Activated CD4-positive, alpha-beta T cell treated with anti-CD3 and anti-CD28 coated beads, Interleukin-2, amount 10 ng/mL, durations not matched to agents 24 days and 14 days (primary cell): ENCODE measurements at places on chromosomes 1 and 21. TPM values are rescaled to one million over a fixed set of nuclear protein-coding genes. Genes with fewer than 3 reads are reported as not detected.

The CYP4A11 gene
- total RNA-seq: not detected in 2 replicates

The TCP10L gene
- 0.58 and 1.1 TPM in 2 replicates for total RNA-seq

DNA sequence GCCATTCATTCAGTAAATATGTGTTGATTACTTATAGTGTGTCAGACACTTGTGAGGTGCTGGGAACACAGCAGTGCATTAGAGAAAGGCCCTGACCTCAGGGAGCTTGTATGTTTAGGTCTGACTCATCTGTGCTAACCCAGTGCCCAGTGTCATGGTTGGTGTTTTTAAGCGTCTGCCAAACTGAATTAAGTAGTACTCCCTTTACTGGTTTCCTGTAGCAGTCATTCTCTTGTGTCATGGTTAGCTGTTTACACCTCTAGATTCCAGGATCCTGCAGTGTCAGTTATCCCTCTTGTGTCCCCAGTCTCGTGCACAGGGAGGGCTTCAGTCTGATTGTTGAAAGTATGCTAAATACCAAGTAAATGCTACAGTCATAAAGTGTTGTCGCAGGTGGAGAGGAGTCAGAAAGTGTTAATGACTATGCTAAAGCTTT lies 14.2 kb downstream of the UCK2 start:
- H3K4me3 ChIP-seq: no peak overlapping the region
- no peak for DNase-seq
- H3K4me1 ChIP-seq: peaks cover 57% of the 10 kb centered on the region
- H3K27ac ChIP-seq: no peak overlapping the region

GRCh38 chr1:168640182-168640581 lies 63.8 kb downstream of the XCL1 start:
- DNase-seq: no peak
- no peaks in the 10 kb centered on the region for H3K36me3 ChIP-seq
- H3K27me3 ChIP-seq: peaks cover 27% of the 10 kb centered on the region
- H3K27ac ChIP-seq: no peak overlapping the region
- H3K4me3 ChIP-seq: no peak overlapping the region
- H3K4me1 ChIP-seq: no peaks in the 10 kb centered on the region

DNA sequence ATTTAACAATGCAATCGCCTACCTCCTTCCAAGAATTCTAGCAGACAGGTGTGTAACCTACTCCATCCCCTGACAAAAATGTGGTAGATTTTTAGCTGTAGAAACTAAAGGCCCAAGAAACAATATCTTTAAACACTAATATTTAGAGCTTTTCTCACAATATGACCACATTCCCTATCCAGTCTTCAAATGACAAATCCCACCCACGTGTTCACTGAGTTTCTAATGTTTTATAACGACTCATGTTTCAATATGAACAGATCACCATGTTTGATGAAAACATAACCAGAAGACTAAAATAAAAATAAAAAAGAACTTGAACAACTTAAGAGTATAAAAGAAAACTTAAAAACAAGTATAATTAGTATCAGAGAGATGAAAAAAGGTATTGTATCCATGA lies 24.6 kb downstream of the RSBN1 start:
- peaks cover 48% of the 10 kb centered on the region for H3K36me3 ChIP-seq
- no peaks in the 10 kb centered on the region for H3K27me3 ChIP-seq
- H3K4me3 ChIP-seq: no peak overlapping the region
- H3K4me1 ChIP-seq: peaks cover 63% of the 10 kb centered on the region

GRCh38 chr21:31220575-31220974 lies 123.5 kb downstream of the TIAM1 start:
- DNase-seq: no peak
- peaks cover 68% of the 10 kb centered on the region for H3K36me3 ChIP-seq
- no peak overlapping the region for H3K27ac ChIP-seq
- no peak overlapping the region for H3K4me3 ChIP-seq

- H3K36me3 ChIP-seq: peaks cover 2% of the 10 kb centered on the region
- peaks cover 18% of the 10 kb centered on the region for H3K4me1 ChIP-seq
- no peaks in the 10 kb centered on the region for H3K27me3 ChIP-seq
These were observed 128.2 kb downstream of the GALNT2 start for GRCh38 chr1:230195199-230195598.

DNA sequence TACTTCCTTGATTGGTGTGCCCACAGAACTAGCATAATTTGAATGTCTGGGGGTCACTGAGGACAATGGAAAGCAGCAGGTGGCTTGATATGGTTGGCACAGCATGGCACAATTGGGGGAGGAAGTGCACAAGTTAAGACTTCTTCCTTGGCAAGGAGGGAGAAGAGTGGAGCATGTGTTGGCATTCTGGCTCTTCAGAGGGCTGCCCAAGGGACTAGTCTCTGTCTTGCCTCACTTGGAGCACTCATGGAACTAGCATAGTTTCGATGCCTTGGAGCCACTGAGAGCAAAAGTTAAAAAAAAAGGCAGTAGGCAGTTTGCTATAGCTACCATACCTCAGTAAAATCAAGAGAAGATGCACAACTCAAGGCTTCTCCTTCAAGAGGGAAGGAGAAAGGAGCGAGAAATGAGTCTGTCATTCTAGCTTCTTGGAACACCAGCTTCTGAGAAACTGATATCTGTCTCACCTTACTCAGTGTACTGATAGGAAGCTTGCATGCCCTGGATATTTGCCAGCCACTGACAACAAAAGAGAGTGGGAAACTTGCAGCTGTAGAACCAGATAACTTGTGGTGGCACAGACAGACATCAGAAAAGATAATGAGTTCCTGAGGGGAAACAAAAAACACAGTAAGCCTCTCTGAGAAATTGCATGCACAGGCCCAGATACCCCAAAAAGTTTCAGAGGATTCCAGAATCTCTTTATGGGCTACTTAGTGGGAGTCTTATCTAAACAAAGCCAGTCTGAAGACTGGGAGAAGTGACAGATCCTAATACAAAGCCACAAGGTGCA lies 207.5 kb upstream of the SAMSN1 start:
- H3K27ac ChIP-seq: no peak overlapping the region
- no peak overlapping the region for H3K4me3 ChIP-seq
- peaks cover 15% of the 10 kb centered on the region for H3K27me3 ChIP-seq
- no peak for DNase-seq
- peaks cover 2% of the 10 kb centered on the region for H3K36me3 ChIP-seq

DNA sequence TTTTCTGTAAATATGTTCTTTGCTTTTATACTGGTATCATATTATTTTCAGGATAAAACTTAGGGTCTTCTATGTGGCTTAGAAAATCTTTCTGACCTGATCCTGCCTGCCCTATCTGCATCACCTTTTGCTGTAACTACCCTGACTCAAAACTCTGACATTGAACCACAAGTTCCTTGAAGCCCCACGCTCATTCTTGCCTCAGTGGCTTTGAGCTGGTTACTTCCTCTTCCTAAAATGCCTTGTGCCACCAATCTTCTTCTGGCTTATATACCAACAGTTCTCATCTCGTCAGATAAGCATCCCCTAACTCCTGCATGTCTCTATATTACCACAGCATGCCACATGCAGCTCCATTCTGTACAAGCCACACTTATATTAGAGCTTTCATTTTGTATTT lies 84.5 kb upstream of the LRRC7 start:
- no peak overlapping the region for H3K27ac ChIP-seq
- H3K4me3 ChIP-seq: no peak overlapping the region
- H3K36me3 ChIP-seq: no peaks in the 10 kb centered on the region
- DNase-seq: no peak

DNA sequence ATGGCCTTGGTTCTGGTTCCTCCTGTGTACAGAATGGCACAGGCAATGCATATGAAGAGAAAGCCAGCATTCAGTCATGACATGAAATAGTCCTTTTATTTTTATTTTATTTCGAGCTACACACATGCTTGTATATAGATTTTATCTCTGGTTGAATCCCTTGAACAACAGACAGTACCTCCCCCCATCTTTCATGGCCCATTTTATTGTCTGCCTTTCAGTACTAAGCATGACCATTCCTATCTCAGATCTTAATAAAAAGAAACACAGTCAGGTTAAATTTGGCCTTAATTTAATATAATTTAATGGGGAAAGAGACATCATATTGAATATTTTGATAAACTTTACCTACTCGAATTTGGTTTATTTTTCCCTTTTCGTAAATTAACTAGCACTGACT lies 76.4 kb upstream of the VANGL1 start:
- H3K36me3 ChIP-seq: no peaks in the 10 kb centered on the region
- H3K27ac ChIP-seq: no peak overlapping the region
- H3K27me3 ChIP-seq: peaks cover 16% of the 10 kb centered on the region
- DNase-seq: no peak
- no peaks in the 10 kb centered on the region for H3K4me1 ChIP-seq

GRCh38 chr1:95115708-95116137 lies 1.4 kb upstream of the TLCD4 start:
- peaks cover 7% of the 10 kb centered on the region for H3K4me1 ChIP-seq
- no peak overlapping the region for H3K27ac ChIP-seq
- DNase-seq: no peak

GRCh38 chr1:208595745-208596144 lies 351.6 kb upstream of the PLXNA2 start:
- no peak for DNase-seq
- no peaks in the 10 kb centered on the region for H3K4me1 ChIP-seq
- no peaks in the 10 kb centered on the region for H3K36me3 ChIP-seq
- H3K4me3 ChIP-seq: no peak overlapping the region
- peaks cover 7% of the 10 kb centered on the region for H3K27me3 ChIP-seq

GRCh38 chr1:215970406-215970805 lies 403.3 kb downstream of the KCTD3 start:
- no peaks in the 10 kb centered on the region for H3K36me3 ChIP-seq
- H3K4me1 ChIP-seq: no peaks in the 10 kb centered on the region

DNA sequence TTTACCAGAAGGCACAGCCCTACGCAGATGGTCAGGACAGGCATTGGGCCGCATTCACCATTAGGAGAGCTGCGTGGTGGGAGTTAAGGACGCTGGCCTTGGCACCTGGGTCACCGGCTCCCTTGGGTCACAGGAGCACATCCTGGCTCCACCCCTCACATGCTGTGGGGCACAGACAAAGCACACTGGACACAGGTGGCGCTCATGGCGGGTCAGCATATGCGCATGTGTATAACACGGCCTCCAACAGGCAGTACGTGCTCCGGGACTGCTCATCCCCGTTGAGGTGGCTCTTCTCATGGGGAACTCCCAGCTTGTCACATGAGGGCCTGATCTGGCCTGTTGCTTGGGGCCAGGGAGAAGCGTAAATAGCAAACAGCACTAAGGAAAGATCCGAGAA lies 25.0 kb downstream of the PGBD5 start:
- H3K4me1 ChIP-seq: no peaks in the 10 kb centered on the region
- DNase-seq: no peak
- H3K27ac ChIP-seq: no peak overlapping the region
- H3K27me3 ChIP-seq: no peaks in the 10 kb centered on the region
- H3K4me3 ChIP-seq: no peak overlapping the region

GRCh38 chr1:41412748-41413147 lies 51.5 kb downstream of the FOXO6 start:
- H3K27me3 ChIP-seq: peaks cover 12% of the 10 kb centered on the region
- H3K4me3 ChIP-seq: no peak overlapping the region
- peaks cover 2% of the 10 kb centered on the region for H3K4me1 ChIP-seq
- H3K36me3 ChIP-seq: no peaks in the 10 kb centered on the region
- H3K27ac ChIP-seq: no peak overlapping the region

- no peaks in the 10 kb centered on the region for H3K36me3 ChIP-seq
- no peak overlapping the region for H3K27ac ChIP-seq
- H3K4me1 ChIP-seq: no peaks in the 10 kb centered on the region
- peaks cover 20% of the 10 kb centered on the region for H3K27me3 ChIP-seq
These were observed 92.4 kb upstream of the PGBD5 start for GRCh38 chr1:230518511-230518910.

DNA sequence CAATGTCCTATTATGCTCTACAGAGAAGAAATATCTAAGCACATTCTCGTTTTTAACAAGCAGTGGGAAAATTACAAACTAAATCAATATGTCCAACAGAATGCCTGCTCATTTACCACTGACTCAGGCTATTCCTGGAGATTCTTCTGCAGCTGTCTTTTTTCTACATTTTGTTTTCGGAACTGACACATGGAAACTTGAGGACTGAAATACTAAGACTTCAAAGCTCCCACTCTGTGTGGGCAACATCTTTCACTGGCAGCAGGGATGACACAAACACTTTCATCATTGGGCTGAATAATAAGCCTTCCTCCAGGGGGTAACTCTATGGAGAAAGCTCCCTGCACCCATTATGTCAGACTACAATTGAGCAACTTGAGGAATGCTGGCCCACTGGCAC lies 175.5 kb upstream of the NCAM2 start:
- H3K4me1 ChIP-seq: no peaks in the 10 kb centered on the region
- no peaks in the 10 kb centered on the region for H3K27me3 ChIP-seq
- no peaks in the 10 kb centered on the region for H3K36me3 ChIP-seq
- H3K4me3 ChIP-seq: no peak overlapping the region
- no peak for DNase-seq
- H3K27ac ChIP-seq: no peak overlapping the region

DNA sequence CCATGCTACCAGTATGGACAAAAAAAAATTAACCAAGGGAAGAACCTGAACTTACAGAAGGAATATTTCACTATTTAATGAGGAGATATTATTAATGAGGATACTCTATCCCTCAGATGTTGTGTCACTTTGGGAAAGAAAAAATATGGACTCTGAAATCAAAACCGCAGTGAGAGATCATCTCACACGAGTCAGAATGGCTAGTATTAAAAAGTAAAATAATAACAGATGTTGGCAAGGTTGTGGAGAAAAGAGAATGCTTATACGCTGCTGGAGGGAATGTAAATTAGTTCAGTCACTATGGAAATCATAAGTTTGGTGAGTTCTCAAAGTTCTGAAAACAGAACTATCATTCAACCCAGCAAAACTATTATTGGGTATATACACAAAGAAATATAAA lies 30.9 kb downstream of the TNFSF4 start:
- H3K4me1 ChIP-seq: no peaks in the 10 kb centered on the region
- peaks cover 4% of the 10 kb centered on the region for H3K36me3 ChIP-seq
- H3K27ac ChIP-seq: no peak overlapping the region
- no peak overlapping the region for H3K4me3 ChIP-seq
